ENCODE measurements at places on chromosomes 11 and 22.

DNA sequence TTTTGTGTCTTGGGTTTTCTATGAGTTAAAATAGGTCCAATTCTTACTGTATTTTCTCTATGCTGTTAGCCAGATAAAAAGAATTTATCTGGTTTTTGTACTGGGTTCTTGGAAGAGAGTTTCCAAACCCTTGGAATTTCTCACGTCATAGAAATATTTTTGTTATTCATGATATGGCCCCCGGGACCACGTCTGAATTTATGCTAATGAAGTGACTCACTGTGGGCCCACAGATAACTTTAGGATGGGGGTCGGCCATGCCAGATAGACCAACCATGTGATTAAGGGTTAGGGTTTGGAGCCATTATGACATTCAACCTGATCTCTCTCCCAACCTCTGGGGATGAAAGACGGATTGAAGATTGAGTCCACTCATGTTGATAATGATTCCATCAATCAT is 35.6 kb upstream of the DDI1 start:
- DNase-seq, result no peak

GRCh38 chr11:67373648-67374570 is 511 bp upstream of the CLCF1 start:
- DNase-seq, result peak; percentile 50

GRCh38 chr11:72926076-72926475 is 111.9 kb downstream of the ATG16L2 start:
- DNase-seq, result no peak

DNA sequence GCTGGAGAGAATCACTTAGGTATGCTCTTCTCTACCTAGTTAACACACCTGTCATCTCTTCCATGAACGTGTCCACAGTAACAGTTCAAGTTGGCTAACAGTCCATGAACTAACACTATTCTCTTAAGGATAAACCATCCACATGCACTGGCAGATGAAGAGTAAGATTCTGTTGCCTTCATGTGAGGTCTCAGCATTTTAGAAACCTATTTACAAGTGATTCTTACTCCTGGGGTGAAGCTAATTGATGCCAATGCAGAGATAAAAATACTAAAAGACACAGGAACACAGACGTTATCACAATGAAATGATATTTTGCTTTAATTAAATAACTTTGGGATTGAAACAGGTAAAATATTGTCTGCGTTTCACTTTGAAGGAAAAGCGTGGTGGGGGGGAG is 1.3 kb downstream of the LRRC4C start:
- DNase-seq, result no peak

DNA sequence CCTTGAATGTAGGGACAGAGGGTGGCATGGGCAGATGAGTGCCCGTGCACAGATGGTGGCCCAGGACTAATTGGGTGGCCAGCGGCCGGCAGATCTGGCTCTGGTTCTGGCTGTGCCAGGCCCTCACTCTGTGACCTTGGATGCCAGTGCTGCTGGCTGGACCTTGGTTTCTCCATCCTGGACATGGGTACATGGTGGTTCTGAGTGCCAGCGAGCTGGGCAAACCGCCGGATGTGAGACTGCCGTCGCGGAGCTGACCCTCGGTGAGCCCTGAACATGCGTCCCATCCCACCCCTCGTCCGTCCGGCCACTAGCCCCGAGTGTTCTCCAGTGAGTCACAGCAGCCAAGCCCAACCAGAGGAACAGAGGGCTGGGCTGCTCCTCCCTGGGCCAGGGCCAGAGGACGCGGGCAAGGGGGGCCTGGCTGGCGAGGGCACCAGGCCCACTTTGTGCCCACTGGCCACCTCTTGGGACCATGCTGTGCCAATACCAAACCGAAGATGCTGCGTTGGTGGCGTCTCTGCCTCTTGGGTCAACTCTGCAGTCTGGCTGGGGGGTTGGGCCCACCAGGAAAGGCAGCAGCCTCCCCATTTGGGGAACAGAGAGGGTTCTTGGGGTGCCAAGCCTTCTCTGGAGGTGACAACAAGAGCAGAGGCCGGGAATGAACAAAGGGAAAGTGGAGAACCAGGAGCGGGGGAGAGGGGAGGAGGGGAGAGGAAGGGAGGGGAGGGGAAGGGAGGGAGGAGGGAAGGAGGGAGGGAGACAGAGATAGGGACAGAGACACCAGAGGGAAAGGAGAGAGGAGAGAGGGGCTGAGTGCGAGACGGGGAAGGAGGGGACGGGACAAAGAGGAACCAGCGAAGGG is 10.7 kb downstream of the LSP1 start:
- DNase-seq, result no peak

- no peak for DNase-seq
Observed at GRCh38 chr11:128022007-128022368, 565.4 kb downstream of the ETS1 start.
